ENCODE measurements at places on chromosomes 7 and 10.

- no peak for DNase-seq
Measured at GRCh38 chr7:90896458-90896857, 300.3 kb downstream of the CDK14 start.

- no peak for DNase-seq
Measured at GRCh38 chr10:1824928-1825327, 87.6 kb upstream of the ADARB2 start.

DNA sequence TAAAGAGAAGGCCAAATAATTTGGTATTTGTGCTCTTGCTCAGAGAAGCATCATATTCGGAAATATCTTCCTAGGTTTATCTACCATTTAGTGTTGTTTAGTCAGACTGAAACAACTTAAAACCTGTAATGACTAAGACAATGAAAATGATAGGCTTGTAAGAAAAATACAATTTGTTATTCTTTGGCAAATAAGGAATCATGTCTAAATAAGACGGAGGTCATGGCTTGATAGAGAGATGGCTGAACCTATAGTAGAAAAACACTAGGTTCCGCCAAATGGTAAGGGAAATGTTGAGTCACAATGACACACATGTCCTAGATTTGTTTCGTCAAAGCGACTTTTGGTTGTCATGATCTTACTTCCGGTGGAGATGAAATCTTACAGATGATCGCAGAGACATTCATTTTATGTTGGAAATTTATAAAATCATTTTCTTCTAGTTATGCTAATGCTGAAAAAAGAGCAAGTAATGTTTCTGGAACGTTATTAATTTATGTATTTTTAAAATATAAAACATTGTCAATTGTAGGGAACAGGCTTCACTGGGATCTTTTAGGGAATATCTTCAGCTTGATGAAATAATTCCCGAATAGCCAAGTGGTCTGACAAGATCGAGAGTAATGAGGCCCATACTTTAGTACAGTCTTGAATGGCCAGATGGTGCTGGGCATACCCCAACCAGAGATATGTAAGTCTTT lies 1.0 kb downstream of the SRGN start:
- peak; percentile 88 for DNase-seq

DNA sequence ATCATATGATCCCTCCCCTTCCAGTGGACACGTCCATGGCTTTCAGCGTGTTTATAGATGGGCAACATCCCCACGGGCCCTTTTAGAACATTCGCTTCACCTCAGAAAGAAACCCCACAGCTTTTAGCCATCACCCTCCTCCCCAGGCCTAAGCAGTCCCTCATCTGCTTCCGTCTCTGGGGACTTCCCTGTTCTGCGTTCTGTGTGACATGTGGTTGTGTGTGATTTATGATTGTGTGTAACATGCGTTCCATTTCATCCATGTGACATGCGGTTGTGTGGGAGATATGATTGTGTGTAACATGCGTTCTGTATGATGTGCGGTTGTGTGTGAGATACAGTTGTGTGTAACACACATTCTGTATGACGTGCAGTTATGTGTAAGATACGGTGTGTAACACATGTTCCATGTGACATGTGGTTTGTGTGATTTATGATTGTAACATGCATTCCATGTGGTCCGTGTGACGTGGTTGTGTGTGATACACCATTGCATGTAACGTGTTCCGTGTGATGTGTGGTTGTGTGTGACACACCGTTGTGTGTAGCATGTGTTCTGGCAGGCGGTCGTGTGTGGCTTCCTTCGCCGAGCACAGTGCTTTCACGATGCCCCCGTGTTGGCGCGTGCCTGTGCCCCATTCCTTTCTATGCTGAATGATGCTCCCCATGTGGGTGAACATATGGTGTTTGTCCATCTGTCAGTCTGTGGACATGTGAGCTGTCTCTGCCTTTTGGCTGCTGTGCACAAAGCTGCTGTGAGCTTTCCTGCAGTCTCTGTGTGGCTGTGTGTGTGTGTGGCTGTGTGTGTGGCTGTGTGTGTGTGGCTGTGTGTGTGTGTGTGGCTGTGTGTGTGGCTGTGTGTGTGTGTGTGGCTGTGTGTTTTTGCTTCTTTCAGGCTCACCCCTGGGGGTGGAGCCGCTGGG lies 26.2 kb downstream of the PWWP2B start:
- DNase-seq = no peak

DNA sequence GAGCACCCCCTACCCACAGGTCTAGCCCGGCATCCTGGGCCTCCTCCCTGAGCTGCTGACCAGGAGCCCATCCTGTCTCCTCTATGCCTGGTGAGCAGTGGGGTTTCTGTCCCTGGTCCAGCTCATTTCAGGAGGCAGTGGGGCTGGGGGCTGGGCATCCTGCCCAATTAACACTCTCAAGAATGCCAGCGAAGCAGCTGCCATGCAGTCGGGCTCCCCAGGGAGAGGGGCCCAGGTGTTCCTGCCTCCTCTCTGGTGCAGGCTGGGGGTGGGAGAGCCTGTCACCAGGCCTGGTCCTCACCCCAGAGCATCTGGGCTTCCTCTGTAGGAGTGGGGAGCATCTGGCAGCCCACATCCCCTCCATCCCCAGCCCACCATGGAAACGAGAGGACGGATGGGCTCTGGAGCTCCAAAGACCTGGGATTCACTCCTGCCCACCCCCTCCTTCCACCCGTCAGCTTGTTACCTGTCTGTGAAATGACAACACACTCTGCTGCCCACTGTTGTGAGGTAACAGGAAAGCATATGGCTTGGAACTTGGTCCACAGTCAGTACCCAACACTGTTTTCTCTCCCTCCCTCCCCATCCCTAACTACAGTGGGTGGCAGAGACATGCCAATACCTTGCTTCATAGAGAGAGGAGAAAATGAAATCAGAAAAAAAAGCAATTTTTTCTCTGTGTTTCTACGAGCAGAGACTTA lies 69.1 kb downstream of the SLIT1 start:
- DNase-seq = no peak

GRCh38 chr10:72276421-72277339 lies 3.0 kb downstream of the DDIT4 start:
- DNase-seq = no peak

GRCh38 chr10:69456880-69457693 lies 5.8 kb downstream of the TSPAN15 start:
- no peak for DNase-seq

DNA sequence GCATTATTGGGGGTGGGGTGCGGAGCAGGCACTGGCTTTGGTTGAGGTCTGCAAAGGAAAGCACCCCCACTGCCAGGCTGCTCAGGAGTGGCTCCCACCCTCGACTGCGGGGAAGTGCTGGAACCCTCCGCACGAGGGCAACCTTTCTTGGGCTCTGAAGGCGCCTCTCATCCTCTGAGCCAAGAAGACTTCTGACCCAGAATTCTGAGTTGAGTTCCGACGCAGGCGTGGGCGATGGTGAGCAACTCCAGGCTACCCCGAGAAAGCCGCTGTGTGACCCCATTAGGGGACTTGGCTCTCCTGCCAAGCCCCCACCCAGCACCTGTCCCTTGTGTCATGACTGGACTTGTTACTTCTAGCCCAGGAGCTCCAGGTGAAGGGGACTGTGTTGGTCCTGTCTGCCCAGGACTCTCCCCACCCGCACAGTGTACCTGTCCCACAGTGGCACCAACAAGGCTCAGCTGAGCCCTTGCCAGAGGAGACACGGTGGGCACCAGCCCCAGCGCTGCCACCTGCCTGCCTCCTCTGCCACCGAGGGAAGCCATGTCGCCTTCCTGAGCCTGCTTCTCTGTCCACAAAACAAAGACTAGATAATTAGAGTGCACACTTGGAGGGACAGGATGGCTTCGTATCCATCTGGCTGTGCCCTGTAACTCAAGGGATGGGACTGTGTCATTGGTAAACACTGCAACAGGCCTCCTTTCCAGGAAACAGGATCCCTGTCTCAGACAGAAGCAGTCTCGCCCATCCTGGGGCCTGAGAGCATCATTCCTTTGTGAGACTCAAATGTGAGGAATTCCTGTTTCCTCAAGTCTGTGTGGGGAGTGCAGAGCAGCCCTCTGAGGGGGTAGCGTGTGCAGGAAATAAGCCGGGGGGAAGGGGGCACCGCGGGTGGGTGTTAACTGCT lies 128.8 kb downstream of the LHPP start:
- no peak for DNase-seq

DNA sequence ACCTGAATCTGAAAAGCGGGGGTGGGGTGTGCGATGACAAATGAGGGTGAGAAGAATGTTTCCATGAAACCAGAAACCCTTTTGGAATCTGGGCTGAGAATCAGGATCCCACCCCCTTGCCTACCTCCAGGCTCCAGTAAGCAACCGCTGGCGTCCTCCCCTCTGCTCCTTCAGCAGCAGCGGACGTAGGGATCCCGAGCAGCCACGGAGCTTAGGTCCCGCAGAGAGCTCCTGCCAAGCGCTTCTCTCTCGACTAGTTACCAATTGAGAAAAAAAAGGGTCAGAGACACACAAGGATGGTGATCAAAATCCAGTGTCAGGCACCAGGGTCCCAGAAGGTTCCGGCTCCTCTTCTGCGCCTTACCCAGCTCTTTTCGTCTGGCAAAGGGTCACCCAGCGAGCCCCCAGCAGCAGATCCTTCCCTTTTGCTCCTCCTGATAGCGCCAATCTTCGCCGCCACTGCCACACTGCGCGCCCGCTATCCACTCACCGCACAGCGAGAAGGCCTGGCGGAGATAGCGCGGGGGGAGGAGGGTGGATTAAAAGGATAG lies 733.5 kb downstream of the ZWINT start:
- no peak for DNase-seq

DNA sequence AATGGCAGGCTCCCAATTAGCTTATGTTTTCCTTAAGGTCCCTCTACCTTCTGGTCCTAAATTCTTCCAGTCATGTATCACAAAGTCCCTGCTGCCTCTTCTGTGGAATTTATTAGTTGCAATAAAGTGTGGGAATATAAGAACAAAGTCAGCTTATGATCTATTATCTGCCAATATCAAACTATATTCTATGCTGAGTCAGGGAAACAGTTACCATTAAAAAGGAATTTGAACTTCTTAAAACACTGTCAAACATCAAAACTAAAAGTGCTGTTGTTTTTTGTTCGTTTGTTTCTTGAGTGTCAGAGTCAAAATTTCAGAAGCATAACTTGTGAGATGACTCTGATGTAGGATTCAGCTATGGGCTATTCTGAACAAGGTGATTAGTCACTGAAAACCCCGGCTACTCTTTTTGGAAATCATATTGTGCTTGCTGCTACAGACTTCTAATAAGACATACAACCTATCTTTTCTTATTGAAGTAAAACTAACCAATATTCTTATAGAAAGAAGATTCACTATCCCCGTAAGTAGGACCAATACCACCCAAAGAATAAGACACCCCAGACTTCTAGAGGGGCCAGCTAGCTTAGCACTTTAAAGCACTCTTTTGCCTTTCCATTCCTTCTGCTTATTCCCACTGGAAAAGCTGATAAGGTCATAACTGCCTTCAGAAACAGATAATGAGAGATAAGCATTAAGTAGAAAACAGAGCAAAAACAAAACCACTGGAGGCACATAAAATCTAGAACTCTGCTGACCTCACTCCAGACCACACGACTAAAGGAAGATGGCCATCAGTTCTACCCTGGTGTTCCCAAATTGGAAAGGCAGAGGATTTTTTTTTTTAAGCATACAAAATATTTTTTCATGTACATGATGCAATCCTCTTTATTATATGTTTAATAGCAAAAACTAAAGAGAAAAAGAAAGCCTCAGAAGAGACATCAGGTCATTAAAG lies 370.6 kb downstream of the PARD3 start:
- no peak for DNase-seq

GRCh38 chr10:62817766-62818425 lies 1.7 kb upstream of the EGR2 start:
- DNase-seq = peak; percentile 70

- DNase-seq = no peak
Measured at GRCh38 chr7:154861589-154861988, 141.3 kb downstream of the PAXIP1 start.

DNA sequence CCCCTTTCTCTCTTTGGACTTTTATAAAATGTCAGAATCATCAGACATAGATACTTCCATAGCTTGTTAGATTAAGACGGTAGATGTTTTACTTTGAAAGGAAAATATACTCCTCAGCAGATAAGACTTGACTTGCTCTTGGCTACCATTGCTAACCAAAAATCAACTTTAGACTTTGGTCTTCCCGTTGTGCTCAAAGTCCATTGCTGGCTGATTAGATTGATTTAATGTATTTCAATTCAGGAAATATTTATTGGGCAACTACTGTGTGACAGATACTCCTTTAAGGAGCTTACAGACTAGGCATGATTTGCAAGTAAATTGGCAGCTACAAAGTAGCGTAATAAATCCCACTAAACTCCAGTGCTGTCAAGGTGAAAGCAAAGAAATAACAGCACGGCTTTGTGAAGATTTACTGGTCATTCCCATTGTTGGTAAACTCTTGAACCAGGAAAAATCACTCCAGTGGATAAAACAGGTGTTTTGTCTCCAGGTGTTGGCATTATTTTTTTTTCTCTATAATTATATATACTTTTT lies 95.7 kb upstream of the ARMC3 start:
- DNase-seq = no peak

- no peak for DNase-seq
Measured at GRCh38 chr10:34219753-34220548, 595.1 kb downstream of the PARD3 start.

DNA sequence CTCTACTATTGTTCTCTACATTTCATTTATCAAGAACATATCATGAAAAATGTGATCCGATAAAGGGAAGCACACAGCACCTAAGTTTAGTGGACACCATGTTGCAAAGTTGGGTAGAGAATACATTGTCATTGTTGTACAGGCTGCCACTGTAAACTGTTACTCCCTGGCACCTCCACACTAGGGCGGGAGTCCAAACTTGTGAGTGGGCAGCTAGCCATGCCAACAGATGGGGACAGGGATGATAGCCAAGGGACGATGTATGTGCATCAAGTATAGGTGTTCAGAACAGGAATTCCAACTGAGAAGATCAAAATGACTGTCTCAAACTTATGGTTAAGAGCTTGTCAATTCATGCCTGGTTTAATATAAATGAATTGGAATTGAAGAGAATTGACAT lies 31.1 kb upstream of the COMMD3 start:
- DNase-seq = no peak

- DNase-seq = no peak
Measured at GRCh38 chr10:59287587-59288255, 74.6 kb downstream of the FAM13C start.

DNA sequence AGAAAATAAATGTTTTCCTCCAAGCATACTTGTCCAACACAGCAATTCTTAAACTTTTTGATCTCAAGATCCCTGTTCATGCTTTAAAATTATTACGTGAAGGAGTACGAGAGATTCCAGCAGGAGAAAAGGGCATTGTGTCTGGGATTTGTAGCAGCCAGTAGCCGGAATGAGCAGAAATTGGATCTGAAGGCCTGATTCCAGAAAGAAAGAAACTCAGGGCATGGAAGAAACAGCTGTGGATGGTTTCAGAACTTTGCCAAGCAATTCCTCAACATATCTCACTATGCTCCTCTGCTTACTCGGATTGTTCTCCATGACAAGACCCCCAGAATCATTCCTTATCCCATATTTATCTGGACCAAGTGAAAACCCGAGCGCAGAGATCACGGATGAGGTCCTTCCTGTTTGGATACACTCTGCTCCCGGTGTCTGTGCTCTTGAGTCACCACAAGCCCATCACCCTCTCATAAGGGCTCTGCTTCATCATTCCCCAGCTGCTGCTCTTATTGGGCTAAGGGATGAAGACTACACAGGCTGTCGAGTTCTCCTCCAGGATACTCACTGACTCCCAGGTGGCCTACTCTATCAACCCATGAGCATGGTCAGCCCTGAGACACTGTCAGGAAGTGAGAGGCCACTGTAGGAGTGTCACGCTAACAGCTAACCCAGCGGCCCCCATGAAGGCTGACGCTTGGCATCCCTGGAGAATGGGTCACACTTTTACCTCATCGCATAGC lies 121.0 kb upstream of the LANCL2 start:
- DNase-seq = no peak
